CD4-positive, alpha-beta T cell treated with Interleukin-6 at 100 ng/mL for 8 hours (primary cell): ENCODE measurements at places on chromosomes 3 and 15.

DNA sequence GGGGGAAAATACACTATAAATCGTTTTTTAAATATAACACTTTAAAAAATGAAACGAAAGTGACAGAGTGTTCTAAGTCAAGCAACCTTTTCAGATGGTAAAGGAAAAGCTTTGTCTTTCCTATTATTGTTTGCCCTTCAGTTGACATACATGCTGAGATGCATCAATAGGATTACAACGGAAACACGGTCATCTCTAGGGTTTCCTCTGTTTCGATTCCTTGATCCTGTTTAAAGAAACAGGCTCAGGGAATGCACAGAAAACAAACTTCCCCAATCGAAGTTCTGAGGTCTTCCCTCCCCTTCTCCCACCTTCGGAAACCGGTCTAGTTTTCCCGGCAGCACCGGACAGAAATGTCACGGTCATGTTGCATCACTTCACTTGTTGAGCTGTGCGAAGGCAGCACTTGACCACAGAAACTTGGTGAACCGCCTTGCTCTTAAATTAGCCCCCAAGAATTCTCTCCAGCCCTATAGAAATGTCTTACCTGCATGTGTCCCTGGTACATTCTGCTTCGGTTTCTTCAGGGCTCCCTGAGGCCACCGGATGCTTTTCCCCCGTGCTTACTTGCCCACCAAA, 556 bp downstream of the PEX5L start:
- no peak for DNase-seq

DNA sequence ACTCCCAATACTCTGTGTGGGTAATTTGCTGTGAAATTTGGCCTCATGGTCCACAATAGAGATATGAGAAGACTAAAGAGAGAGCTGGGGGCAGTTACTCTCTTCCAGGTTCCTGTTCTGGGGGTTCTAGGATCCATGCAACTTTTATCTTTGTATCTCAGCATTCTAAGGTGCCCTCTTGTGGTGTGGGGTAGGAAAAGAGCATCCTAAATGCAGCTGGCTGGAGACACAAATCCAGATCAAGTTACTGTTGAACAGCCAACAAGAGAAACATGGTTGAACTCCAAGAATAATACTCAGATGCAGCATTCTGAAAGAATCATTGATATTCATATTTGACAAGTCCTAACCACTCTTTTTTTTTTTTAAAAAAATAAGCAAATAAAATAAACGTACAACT, 238.2 kb downstream of the GREM1 start:
- no peak for DNase-seq

GRCh38 chr3:23324745-23325144, 121.6 kb downstream of the UBE2E2 start:
- DNase-seq, result no peak

DNA sequence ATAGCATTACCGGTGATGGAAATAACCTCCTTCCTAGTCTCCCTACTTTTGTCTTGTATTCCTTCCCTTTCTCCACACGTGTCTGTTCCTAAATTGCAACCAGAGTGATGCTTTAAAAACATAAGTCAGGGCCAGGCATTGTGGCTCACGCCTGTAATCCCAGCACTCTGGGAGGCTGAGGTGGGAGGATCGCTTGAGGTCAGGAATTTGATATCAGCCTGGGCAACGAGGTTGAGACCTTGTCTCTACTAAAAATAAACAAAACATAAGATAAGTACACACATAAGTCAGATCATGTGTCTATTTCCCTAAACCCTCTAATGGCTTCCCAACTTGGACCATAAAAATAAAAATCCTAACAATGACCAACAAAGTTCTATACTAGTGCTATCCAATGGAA, 18.4 kb downstream of the ARMC8 start:
- DNase-seq, result no peak

- no peak for DNase-seq
These were observed 8.6 kb downstream of the GLT8D1 start for GRCh38 chr3:52696830-52697631.

GRCh38 chr3:126034481-126035361, 49.2 kb downstream of the SLC41A3 start:
- no peak for DNase-seq

GRCh38 chr3:77142578-77142977, 102.7 kb downstream of the ROBO2 start:
- DNase-seq, result no peak

- no peak for DNase-seq
These were observed 9.1 kb upstream of the TIPARP start for GRCh38 chr3:156665291-156665690.

GRCh38 chr15:62569460-62570404, 404.6 kb upstream of the C2CD4B start:
- DNase-seq, result no peak

- no peak for DNase-seq
These were observed 312.1 kb upstream of the TGFBR2 start for GRCh38 chr3:30294241-30294667.

GRCh38 chr3:65974509-65974908, 64.2 kb downstream of the MAGI1 start:
- no peak for DNase-seq

GRCh38 chr3:134772011-134772410, 23.0 kb upstream of the EPHB1 start:
- no peak for DNase-seq

- DNase-seq, result no peak
These were observed at the start of gene CORO2B for GRCh38 chr15:68578980-68579935. Gene CORO2B, plus strand, starts transcription at chr15:68578993. Its CDS starts 270 bp downstream, at chr15:68579263.

- DNase-seq, result no peak
These were observed 159.9 kb upstream of the CMC1 start for GRCh38 chr3:28081533-28081947.

- no peak for DNase-seq
These were observed 328.7 kb downstream of the ZBBX start for GRCh38 chr3:167051421-167051820.

GRCh38 chr3:79297245-79297960, 470.4 kb downstream of the ROBO1 start:
- DNase-seq, result no peak

- no peak for DNase-seq
These were observed 9.8 kb downstream of the CMTM6 start for GRCh38 chr3:32492684-32493436.

DNA sequence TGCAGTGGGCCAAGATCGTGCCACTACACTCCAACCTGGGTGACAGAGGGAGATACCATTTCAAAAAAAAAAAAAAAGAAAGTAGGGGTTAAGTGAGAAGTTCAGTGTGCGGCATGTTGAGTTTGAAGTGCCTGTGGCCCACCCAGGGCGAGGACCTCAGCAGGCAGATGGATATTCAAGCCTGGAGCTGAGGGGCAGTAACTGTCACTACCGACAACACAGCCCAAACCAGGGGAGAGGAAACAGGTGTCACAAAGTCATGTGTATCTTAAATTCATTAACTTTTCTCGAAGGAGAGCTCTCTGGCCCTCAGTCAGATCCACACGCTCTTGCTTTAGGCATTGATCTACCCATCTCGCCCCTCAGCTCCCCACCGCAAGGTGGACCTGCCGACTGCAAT, 45.3 kb downstream of the FEM1B start:
- DNase-seq, result no peak
